GM12864 (cell line): ENCODE measurements at places on chromosomes 2 and 18.

DNA sequence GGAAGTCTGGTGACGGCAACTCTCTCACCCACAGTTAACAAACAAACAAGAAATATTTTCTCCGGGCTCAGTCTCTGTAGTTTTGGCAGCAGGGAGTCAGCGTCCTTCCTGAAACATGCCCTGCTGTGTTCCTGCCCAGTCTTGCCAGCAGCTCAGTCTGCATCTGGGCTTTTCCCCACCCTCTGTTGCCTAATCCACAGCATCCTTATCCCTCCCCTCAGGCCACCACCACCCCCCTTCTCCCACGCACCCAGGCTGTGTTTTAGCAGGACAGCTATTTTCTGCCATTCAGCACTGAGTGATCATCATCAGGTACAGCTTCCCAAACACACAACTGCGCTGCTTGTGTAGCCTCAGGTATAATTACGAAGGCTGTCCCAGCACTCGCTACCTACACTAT, 168.2 kb downstream of the DPP10 start:
- DNase-seq: no peak

GRCh38 chr2:202780514-202781021, 91.0 kb downstream of the ICA1L start:
- peak; percentile 30 for DNase-seq

DNA sequence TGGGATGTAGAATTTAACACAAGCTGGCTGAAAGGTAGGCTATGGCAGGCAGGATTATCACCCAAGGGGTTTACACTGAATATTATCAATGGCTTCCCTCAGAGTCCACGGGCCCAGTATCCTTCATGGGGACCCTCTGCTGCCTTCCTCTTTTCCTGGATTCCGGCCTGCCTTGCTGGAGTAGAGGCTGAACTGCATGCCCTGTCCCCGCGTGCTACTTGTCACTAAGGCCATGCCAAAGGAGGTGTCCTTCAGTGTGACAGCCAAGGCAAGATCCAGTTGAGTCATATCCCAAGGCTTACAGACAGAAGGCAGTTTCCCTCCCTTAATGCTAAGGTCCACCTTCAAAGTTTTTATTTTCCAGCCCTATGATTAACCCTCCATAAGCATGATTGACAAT, 156.3 kb downstream of the CYP26B1 start:
- DNase-seq: no peak

GRCh38 chr2:234754126-234754525, 197.7 kb upstream of the SH3BP4 start:
- no peak for DNase-seq

DNA sequence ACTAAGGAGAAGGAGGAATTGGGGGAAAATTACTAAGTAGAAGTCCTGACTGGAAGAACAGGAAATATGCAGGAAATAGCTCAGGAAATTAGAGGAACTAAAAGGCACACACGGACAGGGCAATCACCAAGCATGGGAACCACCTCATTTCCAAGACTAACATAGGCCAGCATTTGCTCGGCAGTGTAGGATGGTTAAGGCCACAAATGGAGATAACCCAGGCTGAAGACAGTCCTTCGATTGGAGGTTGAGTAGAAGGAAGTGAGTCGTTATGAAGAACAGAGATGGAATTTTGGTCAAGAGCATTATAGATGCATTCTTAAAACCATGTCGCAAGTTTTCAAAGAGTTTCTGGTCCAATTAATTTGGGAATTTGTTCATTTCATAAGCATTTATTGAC, 401.4 kb downstream of the ALK start:
- no peak for DNase-seq

DNA sequence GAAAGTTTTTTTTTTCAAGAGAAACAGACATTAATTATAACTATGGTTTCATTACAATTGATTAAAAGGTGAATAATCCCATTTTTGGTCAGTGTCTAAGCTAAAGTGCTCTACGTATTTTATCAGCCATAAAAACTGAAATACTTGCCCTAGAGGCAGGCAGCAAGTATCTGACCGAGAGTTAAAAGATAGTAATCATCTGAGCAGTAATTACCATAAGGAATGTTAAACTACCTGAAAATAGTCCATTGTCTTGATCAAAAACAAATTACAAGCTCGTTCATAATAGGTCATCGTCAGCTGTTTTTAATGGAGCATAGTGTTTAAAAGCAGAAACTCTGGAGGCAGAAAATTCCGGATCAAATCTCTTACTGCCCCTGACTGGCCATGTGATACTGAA, 105.7 kb upstream of the ZEB2 start:
- no peak for DNase-seq

DNA sequence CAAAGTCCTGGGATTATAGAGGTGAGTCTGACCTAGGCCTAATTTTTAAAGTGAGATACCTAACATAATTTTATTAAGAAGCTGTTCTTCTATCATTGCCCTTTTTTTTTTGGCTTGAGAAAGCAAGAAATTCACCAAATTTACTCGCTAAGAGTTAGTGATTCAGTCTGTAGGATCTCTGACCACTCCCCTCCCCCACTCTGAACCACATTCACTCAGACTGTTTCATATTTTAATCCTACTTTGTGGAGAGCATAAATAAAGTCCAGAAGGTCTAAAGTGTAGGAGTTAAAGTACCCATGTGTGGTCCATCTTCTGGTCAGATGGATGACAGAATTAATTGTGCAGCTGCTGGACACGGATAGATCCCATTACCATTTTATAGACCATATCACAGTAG, 115.8 kb upstream of the MGAT5 start:
- no peak for DNase-seq

DNA sequence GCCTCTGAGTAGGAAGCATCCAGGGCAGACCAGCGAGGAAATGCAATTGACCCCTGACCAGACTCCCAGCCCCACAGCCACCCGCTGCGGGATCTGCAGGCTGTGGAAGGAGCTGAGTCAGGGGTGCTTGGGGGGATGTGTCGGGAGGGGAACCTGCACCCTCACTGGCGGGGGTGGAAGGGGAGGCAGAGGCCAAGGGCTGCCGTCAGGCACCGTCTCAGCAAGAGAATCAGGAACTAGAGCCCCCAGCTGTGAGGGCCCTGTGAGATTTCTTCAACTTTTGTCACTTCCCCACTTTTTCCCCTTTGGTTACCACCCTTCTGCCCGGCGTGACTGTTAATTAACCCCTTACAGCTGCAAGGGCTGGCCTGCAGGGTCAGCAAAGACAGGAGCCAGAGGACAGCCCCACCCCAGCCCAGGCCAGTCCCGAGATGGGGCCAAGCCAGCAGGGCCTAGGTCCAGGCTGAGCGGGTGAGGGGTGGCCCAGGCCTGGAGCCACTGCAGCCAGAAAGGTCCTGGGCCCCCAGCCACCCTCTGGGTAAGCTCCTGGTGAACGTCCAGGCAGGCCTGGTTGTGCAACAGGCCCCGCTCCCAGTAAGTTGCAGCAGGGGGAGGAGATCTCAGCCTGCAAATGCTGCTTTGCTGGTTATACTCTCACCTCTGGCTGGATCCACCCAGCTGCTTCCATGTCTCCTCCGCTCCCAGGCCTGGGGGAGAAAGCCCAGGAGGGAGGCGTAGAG, 147.0 kb upstream of the ID2 start:
- DNase-seq: no peak

GRCh38 chr2:150620855-150621254, 133.4 kb upstream of the RND3 start:
- DNase-seq: no peak

DNA sequence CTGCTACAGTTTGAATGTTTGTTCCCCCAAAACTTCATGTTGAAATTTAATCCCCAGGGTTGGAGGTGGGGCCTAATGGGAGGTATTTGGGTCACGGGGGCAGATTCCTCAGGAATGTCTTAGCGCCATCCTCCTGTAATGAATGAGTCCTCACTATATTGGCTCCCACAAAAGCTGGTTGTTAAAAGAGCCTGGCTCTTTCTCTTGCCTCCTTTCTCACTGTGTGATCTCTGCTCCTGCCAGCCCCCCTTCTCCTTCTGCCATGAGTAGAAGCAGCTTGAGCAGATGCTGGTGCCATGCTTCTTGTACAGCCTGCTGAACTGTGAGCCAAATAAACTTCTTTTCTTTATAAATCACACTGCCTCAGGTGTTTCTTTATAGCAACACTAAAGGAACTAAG, 721.0 kb upstream of the PKDCC start:
- DNase-seq: no peak

DNA sequence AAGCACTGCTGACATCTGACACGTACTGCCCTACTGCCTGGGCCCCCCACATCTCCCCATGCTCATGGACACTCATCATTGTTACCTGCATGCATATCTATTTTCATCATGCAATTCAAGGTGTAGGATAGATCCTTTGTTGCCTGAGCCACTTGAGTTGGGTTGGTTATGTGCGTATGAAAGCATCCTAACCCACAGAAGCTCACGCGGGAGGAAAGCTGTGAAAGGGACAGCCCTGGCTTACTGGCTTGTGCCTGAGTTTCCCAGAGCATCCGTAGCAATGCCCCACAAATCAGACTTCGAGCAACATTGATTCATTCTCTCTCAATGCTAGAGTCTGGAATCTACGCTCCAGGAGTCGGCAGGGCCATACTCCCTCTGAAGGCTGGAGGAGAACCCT, 285.5 kb downstream of the PHLPP1 start:
- DNase-seq: no peak

DNA sequence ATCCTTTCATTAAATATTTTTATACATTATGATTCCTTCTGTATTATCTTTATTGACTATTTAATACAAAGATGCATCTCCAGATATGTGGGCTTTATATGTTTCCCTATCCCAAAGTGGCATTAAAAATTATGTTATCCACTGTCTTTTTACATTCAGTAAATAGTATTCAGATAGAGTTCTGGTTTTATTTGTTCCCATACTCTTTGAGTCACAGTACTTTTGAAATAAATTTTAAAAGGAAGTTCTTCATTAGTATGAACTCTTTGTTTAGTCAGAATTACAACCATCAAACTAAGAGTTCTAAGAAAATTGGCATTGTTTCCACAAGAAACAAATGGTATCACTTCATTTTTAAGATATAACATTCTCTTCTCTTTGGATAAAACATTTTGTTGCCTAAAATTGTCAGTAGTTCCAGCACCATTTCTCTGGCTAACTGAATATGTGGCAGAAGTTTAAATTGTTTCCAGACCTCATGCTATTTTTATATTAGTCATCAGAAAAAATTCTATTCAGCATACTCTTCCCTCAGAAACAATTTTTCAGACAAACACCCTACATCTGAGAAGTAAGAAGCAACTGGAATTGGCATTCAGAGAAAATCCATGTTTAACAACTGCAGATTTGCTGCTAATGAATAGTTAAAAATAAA, 88.5 kb upstream of the COL5A2 start:
- DNase-seq: no peak

- DNase-seq: no peak
Measured at GRCh38 chr2:55601849-55602248, 15.6 kb downstream of the PPP4R3B start.

GRCh38 chr18:55095584-55095983, 136.3 kb upstream of the CCDC68 start:
- no peak for DNase-seq

- no peak for DNase-seq
Measured at GRCh38 chr2:19804639-19805260, 97.0 kb downstream of the TTC32 start.

DNA sequence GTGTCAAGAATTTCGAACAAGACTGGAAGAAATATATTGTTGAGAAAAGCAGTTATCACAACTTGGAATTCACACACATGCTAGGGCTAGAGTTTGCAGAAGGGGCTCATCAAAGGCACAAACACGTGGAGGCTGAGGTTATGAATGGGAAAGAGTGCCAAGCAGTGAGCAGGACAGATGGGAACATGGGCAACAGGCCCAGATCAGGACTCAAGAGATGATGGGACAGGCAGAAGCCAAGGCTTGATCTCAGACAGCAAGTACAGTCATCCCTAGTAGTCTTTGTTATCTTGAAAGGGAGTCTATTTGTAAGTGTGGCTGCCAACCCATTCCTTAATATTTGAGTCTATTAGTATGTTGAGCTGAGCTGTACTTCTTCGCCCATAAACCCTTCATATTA, 22.2 kb upstream of the EPC2 start:
- DNase-seq: no peak

DNA sequence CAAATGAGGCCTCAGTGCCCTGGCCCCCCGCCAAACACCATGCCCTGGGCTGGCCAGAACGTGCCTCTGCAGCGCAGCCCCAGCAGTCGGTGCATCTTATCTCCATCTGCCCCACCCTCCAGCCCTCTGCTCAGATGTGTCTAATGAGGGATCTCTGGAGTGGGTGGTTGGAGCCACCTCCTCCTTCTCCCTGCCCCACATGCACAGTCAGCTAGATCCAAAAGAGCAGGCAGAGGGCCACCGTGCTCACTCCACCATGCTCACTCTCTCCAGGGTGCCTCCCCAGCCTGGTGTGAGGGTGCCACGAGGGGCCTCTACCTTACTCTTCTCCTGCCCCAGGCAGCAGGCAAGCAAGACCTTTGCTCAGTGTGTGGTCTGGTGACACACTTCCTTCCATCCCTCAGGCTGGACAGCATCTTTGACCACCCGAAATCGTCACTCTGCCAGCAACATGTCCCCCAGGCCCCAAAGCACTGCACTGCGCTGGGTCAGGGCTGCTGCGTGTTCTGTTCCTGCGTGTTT, 266.1 kb upstream of the HDAC4 start:
- DNase-seq: no peak

GRCh38 chr18:76390452-76391035, 104.5 kb downstream of the ZNF516 start:
- DNase-seq: no peak

- no peak for DNase-seq
Measured at GRCh38 chr2:44542520-44542919, 180.8 kb downstream of the CAMKMT start.

- no peak for DNase-seq
Measured at GRCh38 chr2:225010804-225011203, 31.5 kb downstream of the DOCK10 start.

DNA sequence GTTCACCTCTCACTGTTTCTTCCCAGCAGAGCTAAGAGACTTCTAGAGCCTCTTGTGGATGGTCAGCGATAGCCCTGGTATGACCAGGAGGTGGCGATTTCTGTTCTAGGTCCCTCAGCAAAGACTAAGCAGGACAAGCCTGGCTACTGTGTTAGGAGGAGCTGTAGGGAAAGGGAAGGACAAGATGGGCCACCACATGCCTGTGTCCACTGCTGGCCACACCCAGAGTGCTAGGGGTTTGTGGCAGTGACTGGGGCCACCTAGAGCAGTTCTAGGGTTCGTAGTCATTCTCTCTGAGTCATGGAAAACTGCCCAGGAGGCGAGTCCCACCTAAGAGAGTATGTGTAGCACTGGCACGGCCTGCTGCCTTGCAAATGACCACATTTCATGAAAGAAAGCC, 179.4 kb downstream of the ALPK2 start:
- DNase-seq: no peak

GRCh38 chr2:50922506-50922905, 109.4 kb downstream of the NRXN1 start:
- DNase-seq: no peak

GRCh38 chr2:179239195-179239594, 25.4 kb downstream of the SESTD1 start:
- DNase-seq: no peak
